ENCODE measurements at places on chromosomes 13 and 19.

DNA sequence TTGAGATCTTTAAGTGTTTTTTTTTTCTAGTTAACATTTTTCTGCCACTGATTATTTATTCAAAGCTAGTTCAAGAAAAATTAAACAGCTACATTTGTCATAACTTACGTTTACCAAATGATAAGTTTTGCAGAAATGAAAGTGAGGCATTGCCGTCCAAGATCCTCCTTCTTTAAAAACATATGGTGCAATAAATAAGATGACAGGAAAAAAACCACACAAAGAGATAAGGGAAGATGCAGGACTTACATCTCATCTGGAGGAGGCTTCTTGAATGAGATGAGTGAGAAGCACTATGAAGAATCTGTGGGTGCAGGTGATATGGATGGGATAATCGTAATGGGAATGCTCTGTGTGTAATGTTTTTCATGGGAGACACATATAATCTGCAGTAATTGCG lies 12.4 kb downstream of the TNFSF13B start:
- DNase-seq = no peak

DNA sequence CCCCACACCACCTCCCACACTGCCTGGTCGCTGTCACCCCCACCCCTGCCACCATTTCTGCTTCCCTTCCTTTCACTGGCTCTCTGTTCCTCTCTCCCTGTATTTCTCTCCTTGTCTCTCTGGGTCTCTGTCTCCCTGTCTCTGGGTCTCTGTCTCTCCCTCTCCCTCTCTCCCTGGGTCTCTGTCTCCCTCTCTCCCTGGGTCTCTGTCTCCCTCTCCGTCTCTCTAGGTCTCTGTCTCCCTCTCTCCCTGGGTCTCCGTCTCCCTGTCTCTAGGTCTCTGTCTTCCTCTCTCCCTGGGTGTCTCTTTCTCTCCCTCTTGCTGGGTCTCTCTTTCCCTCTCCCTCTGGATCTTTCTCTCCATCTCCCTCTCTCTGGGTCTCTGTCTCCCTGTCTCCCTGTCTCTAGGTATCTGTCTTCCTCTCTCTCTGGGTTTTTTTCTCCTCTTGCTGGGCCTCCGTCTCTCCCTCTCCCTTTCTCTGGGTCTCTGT lies 21.6 kb downstream of the KLHL26 start:
- no peak for DNase-seq

- DNase-seq = no peak
These were observed 362.6 kb downstream of the KLF5 start for GRCh38 chr13:73421310-73421912.

- DNase-seq = no peak
These were observed 46.1 kb upstream of the GPC6 start for GRCh38 chr13:93180356-93180969.

DNA sequence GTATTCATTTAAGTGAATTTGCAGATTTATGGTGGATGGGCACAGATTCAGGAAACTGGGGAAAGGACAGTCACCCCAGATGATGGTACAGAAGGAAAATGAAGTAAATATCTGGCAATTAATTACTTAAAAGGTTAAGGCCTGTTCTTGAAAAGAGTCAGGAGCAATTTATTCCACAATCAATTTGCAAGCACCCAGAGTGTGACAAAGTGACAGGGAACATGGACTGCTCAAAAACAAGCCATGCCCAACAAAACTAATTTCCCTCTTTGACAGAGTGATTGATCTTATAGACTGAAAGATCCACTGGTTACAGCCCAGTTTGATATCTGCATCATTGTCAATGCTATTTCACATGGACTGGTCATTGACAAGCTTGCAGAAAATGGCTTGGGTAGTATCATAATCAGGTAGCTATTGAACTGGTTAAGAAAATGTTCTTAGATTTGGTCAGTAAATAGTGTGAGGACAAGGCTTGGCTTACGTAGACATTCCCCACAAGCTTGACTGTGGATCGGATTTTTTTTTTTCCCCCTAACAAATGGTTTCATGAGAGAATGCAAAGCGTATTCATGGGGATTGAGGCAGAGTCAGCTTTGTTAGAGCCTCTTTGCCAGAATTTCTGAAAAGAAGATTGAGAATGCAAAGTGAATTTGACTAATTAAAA lies 584.6 kb downstream of the GPC6 start:
- DNase-seq = no peak

DNA sequence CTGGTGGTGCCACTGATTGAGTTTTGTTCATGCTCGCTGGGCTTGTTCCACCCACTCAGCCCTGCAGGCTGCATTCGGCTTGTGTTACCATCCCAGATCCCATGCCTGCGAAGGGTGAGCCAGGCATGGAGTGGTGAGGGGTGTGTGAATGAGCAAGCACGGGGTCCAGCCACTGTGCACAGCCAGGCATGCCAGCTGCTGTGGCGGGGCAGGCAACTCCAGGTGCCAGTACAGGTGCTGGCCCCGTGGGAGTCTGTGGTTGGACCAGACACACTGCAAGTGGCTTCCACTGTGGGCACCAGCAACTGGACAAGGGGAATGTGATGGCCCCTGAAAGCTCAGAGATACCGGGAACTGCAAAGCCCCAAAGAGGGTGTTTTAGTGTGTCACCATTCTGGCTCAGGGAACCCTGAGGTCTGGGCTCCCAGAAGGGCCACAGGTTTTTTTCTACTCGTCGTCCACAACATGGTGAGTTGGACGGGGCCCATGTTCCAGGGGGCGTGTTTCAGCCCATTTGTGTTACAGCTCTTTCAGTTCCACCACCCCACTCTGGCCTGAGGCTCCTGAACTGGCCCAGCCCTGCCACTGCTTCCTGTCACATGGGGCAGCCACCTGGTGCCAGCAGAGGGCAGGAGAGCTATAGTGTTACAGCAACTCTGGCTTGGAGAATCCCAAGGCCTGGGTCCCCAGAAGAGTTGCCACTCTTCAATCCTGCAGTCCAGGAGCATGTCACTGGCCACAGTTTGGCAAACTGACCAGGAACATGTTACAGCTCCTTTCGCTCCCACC lies 217.0 kb upstream of the OBI1 start:
- DNase-seq = no peak

- no peak for DNase-seq
These were observed 1.5 kb downstream of the KCNN4 start for GRCh38 chr19:43779147-43779819.

DNA sequence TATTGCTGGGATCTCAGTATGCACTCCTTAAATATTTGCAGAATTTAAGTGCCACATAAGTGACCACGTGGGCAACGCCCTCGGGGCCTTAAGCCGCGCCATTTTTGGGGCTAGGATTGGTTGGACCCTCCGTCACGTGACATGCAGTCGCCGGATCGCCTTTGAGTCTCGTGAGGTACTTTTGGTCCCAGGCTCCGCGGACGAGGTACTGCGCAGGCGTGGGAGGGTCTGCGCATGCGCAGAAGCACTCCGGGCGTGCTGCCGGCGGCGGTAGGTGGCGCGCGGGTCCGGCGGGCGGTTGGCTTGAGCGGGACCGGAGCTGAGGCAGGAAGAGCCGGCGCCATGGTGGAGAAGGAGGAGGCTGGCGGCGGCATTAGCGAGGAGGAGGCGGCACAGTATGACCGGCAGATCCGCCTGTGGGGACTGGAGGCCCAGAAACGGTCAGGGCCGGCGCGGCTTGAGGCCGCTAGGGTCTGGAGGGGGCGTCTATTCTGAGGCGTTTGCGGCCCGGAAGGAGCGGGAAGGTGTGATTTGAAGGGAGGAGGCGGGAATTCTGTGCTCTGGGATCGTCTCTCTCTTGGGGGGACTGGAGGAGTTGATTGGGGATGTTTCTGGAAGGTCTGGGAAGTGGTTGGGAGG lies at the start of gene SAE1:
SAE1 (plus strand) TSS at position 247 of the 639 bp plus-strand sequence; CDS start at position 343, 96 bp downstream.
- peak; percentile 87 for DNase-seq

DNA sequence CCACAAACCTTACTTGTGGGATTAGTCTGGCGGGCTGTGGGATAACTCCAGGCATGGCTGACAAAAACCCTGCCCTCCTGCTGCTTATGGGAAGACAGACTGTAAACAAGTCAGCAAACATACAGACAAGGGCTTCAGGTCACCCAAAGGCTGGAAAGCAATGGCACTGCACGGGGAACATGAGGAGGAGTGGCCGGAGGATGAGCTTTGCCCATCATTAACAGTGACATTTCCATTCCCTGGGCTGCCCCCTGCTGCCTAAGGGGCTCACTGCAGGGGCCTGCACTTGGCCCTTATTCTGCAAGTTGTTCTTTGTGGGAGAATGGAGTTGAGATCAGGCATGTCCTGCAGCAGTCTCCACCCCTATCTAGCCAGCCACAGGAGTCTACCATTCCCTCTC lies 91.3 kb downstream of the UQCRFS1 start:
- DNase-seq = no peak

- no peak for DNase-seq
These were observed 179.6 kb upstream of the HTR2A start for GRCh38 chr13:47076500-47076899.

DNA sequence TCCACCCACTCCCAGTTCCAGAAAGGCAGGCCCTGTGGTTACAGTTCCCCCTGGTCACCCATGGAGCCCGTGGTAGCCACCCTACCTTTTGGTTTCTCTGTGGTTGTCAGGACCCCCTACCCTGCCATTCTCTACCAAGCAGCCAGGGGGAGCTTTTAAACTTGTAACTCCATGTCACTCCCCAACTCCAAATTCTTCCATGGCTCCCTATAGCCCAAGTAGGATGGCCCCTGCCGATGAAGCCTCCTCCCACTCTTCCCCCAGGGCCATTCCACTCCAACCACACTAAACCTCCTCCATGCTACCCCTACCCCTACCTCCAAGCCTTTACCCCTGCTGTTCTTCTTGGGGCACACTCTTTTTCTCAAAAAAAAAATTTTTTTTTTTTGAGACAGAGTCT lies 2.2 kb downstream of the S1PR2 start:
- peak; percentile 20 for DNase-seq

GRCh38 chr19:51704626-51705025 lies 11.5 kb downstream of the SPACA6 start:
- no peak for DNase-seq

DNA sequence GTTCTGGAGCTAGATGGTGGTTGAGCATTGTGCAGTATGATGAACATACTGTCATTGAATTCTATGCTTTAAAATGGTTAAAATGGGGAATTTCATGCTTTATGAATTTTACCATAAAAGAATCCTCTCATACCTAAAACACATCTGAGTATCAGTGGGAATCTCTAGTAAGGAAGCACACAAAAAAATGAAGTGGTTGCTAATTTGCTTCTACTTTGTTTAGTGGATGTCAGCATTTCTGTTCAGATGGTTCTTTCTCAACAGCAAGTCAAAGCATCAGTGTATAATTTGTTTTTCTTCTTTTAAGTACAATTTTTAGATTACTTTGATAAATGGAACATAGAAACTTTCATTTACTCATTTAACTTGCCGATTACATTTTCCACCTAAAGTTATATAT lies 52.1 kb upstream of the AKAP11 start:
- DNase-seq = no peak

DNA sequence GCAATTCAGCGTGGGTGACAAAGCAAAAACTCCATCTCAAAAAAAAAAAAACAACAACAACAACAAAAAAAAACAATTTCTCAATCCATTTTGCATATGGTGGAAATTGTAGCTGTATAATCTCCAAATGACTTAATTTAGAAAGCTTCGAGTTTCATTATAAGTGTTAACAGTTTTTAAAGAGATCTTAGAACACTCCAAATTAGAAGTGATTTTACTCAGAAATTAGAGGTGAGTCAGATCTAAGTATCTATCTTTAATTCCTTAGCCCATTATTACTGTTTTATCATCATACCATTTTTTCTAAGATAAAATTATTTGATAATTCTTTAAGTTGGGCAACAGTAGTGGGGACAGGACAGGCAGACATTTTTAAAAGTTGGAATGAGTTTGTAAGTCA lies 60.5 kb downstream of the ZMYM2 start:
- no peak for DNase-seq

DNA sequence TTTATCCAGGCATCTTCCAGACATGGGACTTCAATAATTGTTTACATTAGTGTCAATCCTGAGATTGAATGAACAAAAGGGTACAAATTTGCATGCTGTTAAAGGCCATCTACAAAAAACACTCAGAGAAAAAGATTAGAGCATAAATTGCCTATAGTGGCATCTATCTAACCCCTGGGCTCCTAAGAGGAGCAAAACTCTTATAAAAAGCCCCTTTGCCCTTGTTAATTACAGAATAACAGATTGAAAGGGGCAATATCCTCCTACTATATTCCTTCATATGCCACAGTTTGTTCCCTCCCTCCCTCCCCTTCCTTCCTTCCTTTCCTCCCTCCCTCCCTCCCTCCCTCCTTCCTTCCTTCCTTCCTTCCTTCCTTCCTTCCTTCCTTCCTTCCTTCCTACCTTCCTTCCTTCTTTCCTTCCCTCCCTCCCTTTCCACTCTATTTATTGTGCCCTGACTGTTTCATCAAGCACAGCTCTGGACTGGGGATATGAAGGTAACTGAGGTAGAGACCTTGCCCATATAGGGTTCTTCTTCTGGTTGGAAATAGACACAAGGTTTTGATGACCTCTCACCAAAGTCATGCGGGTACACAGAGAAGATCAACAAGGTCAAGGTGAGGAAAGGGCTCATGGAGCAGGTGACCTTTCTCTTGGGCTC lies 49.5 kb downstream of the PCDH8 start:
- DNase-seq = no peak

DNA sequence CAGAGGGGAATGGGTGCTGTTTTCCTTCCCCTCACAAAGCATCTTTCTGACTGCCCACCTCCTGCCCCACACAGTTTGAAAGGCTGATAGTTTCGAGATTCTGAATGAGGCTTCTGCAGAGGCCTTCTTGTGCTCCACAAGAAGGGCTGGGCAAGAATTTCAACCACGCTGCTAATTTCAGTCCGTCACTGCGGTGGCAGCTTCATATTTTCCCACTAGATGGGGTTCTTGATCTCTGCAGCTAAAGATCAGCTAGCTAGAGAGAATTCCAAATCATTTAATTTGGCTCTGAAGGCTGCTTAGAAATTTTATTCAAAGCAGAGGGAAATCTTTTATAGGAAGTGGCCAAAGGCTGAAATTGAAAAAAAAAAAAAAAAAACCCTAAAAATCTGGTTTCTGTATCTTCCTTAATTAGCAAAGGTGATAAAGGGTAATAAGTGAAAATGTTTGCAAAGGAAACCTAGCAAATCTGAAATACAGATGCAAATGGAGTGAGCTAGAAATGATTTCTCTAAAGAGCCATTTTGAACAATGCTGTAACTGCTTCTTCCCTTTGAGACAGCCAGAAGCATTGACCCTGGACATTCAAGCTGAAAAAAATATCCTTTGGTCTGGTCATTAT lies 38.0 kb upstream of the C13orf42 start:
- no peak for DNase-seq

GRCh38 chr13:66359910-66360552 lies 870.1 kb downstream of the PCDH9 start:
- no peak for DNase-seq

DNA sequence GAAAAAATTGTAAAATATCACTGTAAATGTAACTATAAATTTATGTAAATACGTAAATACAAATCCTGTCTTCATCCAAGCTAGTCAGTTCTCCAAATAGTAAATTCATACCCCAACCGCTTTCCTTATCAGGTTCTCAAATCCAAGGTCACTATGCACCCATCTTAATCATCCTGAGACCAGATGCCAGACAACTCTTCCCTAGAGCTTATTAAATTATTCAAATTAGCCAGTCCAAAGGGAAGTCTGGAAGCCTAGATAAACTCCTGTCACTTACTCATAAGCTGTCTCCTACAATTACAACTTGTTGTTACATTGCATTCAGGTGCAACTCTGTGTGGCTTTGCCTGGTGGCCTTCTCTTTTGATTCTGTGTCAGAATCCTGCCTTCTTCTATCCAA lies 836.1 kb upstream of the PCDH20 start:
- DNase-seq = no peak

- DNase-seq = no peak
These were observed 1446.8 kb downstream of the UQCRFS1 start for GRCh38 chr19:27765912-27766725.
